ENCODE measurements at places on chromosomes 12 and 14.

DNA sequence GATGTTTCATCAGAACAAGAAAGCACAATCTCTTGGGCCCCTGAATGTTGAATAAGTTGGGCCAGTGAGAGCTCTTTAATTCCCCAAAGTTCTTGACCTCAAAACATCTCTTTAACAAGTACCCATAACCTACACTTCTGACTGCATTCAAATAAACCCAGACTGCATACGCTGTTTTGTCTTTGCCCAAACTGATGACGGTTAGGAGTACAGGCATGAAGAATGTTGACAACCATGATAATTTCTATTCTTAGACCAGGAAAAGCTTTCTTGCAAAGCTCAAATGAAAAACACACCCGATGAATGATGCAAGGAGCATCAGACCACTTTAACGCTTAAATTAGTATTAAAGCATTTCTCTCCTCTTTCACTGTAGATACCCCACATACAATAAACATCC lies 11.7 kb upstream of the RAB3IP start:
- DNase-seq, result no peak

- no peak for DNase-seq
Measured at GRCh38 chr14:69504775-69505174, 20.2 kb downstream of the PLEKHD1 start.

- DNase-seq, result no peak
Measured at GRCh38 chr12:53336181-53336681, at the start of gene SP7. SP7 (minus strand) TSS chr12:53336354; CDS start chr12:53335646, 708 bp downstream.

DNA sequence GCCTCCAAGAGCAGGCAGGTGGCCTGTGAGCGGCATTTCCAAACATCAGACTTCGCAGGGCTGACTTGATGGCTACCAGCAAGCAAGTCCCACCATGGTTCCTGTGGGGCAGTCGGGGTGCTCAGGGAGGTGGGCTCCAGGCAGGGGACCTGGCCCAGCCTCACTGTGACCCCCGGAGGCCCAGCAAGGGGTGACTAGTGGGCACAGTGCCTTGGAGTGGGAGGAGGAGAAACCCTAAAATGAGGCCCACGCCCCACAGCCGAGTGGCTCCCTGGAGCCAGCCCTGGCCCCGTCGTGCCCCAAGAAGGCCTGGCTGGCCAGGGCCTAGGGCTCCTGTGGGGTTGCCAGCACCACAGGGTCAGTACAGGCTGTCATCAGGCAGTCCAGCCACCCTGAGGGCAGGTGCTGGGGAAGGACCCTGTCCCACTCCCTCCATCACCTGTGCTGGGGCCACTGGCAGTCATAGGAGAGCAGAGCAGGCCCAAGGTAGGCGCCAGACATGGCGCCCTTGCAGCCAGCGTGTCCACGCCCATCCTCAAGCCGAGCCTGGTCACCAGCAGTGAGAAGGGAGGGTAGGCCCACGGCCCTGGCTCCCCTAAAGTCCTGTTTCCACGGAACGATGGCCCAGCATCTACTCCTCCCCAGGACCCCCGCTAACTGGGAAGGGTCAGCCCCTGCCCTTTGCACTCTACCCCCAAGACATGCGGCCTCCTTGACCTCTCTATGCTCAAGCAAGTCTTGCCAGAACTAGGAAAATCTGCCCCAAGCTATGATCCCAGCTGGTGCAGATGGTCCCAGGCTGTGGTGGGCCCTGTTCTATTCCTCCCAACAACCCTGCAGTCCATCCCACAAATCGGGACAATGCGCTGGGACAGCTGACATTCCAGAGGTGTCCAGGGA lies 144.2 kb upstream of the C14orf180 start:
- DNase-seq, result peak; percentile 30

DNA sequence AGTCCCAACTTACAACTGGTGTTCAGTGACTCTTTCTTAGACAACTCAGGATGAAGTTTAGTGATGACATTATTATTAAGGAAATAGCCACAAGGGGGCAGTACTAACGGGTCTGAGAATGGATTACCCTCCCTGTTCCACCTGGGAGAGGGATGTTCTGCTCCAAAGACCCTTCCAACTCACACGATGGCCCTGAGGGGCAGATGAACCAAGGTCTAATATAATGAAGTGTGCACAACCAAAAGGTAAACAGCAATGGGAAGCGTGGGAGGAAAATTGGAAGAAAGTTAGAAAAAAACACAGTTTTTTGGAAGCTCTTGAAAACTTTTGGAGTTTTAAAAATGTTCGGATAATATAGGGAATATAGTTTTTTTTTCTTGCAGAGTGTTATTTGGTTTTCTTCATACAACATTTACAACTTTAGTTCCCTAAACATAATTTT lies 24.0 kb downstream of the FGF6 start:
- peak; percentile 75 for DNase-seq

DNA sequence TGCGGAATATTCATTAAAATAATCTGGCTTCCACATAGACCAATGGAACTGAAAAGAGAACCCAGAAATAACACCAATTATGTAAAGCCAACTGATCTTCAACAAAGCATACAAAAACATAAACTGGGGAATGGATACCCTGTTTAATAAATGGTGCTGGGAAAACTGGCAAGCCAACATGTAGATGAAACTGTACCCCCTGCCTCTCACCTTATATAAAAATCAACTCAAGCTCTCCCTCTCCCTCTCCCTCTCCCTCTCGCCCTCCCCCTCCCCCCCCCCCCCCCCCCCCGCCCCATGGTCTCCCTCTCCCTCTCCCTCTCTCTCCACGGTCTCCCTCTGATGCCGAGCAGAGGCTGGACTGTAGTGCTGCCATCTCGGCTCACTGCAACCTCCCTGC lies 13.1 kb upstream of the SPTSSA start:
- no peak for DNase-seq

GRCh38 chr12:108162207-108162606 lies 33.1 kb downstream of the WSCD2 start:
- DNase-seq, result no peak

DNA sequence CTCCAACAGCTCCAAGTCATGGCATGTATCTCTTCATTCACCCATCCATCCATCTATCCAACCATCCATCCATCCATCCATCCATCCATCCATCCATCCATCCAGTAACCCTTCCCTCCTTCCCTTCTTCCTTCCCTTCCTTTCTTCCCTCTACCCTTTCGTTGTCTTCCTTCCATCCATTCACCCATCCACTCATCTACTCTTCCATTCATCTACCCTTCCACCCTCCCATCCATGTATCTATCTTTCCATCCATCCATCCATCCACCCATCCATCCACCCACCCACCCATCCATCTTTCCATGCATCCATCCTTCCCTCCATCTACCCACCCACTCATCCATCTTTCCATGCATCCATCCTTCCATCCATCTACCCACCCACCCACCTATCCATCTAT lies 53.2 kb upstream of the FBXO21 start:
- no peak for DNase-seq

GRCh38 chr12:106096376-106096775 lies 42.4 kb downstream of the NUAK1 start:
- no peak for DNase-seq

DNA sequence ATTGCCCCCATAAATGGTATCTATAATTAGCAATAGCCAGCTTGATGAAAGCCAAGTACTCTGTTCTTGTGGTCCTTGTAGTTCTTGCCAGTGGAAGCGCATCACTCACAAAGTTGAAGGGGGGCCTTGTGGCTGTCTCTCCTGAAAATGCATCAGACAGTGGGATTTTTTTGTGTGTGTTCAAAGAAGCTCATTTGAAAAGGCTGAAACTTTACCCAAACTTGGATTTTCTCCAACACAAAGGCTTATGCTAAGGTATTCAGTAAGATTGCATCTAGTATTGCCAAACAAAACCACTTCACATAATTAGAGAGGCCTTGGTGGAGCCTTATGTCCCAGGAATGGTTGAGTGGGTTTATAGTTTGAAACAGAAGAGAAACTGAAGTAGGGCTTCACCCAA lies 216.7 kb upstream of the TMTC1 start:
- DNase-seq, result no peak

GRCh38 chr12:108080363-108080762 lies 48.7 kb upstream of the WSCD2 start:
- no peak for DNase-seq

DNA sequence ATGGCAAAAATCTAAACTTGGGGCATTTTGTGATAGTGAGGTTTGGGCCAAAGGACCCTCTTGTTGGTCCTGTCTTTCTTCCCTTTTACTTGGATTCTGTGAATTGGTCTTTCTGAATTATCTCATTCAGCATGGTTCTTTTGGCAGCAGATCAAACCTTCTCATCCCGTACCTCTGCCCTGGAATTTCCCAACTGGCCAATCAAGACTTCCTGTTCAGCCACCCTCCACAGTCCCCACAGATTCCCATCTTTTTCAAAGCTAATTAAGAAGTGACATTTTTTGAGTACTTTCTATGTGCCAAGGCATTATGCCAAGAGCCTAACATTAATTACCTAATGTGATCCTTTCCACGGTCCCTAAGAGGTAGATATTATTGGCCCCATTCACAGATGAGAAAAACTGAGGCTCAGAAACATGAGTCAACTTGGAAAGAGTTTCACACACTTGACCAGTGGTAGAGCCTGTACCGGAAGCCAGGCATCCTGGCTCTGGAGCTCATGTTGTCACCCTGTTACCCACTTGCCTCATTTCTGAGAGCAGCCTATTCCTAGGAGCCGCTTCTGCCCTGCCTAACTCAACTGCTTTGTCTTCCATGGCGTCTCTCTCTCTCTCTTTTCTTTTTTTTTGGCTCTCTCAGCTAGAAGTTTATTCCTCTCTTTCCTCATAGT lies 135.9 kb downstream of the C12orf75 start:
- no peak for DNase-seq

- DNase-seq, result no peak
Measured at GRCh38 chr12:65074932-65075331, 46.2 kb downstream of the WIF1 start.

GRCh38 chr12:130971925-130972585 lies 18.3 kb downstream of the ADGRD1 start:
- DNase-seq, result no peak

GRCh38 chr14:37650356-37651037 lies 55.1 kb downstream of the TTC6 start:
- DNase-seq, result no peak

GRCh38 chr12:3313066-3313465 lies 177.9 kb upstream of the PRMT8 start:
- no peak for DNase-seq

GRCh38 chr14:100399052-100399849 lies 76.1 kb downstream of the SLC25A47 start:
- no peak for DNase-seq

DNA sequence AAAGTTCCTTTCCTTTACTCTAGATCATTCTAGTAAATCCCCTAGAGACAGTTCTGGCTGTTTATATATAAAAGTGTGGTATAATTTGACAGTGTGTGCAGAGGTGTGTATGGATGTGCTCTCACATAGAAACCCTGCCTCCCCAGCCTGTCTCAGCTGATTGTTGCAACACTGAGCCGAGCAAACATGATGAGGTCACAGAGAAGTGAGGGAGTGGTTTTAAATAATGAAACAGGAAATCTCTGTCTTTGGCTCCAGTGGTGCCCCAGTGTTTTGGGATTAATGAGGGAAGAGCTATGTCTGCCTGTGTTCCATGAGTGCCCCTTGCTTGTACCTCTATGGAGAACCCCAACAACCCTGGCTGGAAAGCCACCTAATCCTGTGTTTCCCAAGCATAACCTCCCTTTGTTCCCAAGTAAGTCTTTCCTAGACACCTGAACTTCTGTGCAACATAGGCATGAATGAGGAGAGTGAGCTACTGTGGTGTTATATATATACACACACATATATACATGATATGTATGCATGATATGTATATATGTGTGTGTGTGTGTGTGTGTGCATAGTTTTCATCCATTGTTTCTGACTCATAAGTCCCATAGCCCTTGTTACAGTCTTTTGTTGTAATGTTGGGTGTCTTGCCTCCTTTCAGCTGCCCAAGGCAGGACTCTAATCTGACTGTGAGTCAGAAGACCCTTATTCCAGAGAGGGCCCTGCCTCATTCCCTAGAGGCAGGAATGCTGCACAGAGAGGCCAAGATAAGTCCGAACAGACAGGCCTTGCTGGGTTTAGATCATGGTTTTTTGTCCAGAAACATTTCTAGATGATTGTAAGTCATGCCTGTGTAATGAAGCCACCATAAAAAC lies 18.0 kb downstream of the TRAF3 start:
- DNase-seq, result peak; percentile 43

DNA sequence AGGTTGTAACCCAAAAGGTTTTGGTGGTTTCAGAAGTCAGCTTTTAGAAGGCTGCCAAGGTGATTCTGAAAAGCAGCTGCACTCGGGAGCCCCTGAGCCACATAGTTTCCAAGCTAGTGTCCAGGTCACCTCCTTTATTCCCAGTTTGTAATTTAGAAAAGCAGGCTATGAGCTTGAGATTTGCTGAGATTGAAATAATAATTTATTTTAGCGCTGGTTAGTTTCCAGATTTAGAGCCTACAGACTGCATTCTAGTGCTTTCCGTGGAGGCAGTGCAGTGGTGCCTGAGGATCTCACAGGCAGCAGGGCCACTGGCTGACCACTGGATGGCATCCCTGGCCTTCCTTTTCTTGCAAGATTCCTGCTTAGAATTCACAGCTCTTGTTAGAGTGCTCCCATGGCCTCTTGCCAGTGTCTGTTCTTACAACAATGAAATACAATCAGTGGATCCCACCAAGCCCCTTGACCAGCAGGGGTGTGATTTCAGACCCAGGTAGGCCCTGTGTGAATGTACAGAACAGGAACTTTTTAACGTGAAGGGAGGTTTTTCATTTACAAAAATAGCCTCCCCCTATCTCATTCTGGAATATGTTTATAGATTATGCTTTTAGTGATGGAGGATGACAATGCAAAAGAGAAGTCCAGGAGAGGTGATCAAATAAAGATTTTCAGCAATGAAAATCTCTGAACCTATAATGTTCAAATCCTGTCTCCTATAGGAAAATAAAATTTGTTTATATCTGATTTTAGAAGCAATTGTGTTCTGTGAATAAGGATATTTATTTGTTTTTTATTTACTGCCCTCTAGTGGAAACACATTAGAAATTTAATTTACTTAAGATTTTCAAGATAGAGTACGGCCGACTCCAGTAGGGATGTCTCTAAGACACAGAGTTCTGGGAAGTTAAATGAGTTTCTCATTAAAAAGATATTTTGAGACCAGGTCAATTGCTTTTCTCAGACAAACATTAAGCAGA lies 362.1 kb upstream of the STXBP6 start:
- no peak for DNase-seq

DNA sequence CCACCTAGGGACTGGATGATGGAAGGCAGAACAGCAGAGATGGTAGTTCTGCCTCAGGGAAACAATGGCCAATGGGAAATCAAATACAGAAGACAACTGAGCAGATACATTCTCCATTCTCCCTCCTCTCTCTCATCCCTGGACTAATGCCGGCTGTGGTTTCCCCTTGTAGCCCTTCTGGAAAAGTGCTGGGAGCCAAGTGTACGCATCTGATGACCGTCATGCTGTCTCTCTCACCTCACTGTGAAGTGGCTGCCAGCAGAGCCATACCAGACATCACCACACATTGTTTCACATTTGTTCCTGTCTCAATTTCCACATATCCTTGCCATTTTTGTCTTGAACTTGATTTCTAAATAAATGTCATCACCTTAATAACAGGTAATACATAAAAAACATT lies 3.1 kb downstream of the TAS2R46 start:
- DNase-seq, result no peak

GRCh38 chr12:85676816-85677749 lies 159.1 kb downstream of the RASSF9 start:
- no peak for DNase-seq

GRCh38 chr12:40561395-40561966 lies 130.8 kb upstream of the CNTN1 start:
- DNase-seq, result no peak

All from D341Med (cell line).